ENCODE measurements at places on chromosomes 16 and 17.

DNA sequence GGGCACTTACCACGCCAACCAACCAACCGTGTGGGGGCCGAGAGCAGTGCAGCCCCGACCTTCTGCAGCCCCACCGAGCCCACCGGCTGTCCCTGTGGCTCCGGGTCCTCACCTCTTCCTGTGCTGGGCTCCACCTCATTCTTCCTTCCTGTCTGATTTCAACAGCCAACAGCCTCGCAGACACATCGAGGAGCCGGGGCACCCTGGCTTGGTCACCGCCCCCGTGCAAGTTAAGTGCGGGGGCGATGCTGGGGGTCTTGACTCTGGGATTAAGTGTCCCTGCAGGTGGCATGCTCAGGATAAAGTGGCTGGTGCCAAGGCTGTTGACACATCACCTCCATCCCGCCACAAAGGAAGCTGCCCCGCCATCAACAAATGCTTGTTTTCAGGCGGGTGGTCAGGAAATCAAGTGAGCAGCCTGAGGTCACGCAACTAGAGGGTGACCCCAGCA lies at the start of gene NLRC3:
Gene NLRC3 (minus strand): TSS at position 102 of the 451 bp plus-strand sequence. CDS start 12,367 bp downstream, outside the sequence.
- no peak for DNase-seq

DNA sequence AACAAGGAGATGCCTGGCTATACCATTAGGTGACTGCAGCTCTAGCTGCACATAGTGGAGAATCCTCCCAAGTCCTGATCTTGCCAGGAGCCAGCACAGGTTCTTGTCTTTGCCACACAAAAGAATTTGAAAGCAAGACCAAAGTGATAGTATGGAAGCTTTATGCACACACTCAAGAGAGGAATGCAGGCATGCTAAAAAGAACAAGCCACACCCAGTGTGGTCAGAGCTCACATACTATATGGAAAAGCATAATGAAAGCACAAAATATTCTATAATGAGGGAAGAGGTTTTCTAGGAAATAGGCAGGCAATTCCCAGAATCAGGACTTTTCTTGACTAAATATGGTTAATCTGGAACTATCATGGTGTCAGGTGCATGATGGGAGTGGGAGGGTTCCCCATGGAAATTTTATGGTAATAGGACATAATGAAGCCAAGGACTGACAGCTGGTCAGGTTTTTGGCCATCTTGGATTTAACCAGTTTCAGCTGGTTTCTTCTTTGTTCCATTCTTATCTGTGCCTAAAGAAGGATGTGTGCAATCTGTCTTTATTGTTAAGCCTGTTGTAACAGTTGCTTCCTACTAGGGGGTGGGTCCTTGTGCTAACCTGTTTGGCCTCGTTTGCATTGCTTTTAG lies 171.6 kb downstream of the ZNF18 start:
- no peak for DNase-seq

- no peak for DNase-seq
Observed at GRCh38 chr16:27720731-27721530, 171.0 kb downstream of the KATNIP start.

DNA sequence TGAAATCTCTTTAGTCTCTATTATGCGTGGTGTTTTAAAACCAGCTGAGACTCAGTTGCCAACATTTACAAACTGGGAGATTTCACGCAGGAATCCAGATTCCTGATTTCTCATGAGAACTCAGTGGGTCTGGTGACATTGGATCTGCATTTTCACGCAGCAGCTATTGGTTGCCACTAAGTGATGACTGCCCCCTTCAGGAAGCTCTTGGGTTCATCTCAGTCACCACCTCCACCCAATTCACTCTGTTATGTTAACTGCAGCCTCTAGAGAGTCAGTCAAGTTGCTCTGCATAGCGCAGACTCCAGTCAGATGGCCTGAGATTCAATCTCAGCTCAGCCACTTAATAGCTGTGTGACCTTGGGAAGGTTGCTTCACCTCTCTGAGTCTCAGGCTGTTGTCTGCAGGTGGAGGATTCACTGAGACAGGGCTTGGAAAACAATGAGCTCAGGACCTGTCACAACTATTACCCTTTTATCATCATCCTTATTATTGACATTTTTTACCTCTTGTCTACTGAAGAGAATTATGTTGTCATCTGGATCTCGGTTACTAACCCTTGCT lies 6.4 kb downstream of the SHISA9 start:
- no peak for DNase-seq

DNA sequence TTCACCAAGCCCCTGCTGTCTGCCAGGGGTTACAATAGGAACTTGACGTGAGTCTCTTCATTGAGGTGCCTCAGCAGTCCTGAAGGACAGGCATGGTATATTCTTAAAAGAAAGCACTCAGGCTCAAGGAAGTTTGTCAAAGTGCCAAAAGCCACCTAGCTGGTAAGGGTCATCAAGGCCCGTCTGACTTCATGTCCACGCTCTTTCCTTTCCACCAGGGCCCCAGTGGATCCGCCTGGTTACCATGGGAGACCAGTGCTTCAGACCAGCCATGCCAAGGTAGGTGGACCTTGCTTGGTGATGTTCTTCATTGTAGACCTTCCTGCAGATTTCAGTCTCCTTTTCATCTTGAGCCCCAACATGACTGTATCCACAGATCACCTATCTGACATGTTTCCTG lies 27.6 kb upstream of the CCL1 start:
- DNase-seq, result no peak

- no peak for DNase-seq
Observed at GRCh38 chr16:30983289-30983889, 1.6 kb upstream of the HSD3B7 start.

DNA sequence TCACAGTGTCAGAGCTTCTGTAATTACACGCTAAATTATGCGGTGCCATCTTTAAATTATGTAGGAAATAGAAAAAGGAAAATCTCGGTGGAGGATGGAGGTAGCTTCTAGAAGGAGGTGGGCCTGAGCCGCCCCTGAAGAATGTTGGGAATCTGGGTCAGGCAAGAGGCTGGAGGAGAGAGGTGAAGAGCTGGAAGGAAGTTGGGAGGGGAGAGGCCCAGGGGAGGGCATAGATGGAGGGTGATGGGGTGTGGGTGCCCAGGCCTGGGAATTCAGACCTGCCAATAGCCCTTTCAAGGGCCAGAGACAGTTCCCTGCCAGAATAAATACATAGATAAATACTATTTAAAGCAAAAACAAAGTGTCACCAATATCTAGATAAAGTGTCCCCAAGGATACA lies 415.0 kb upstream of the HSBP1 start:
- no peak for DNase-seq

DNA sequence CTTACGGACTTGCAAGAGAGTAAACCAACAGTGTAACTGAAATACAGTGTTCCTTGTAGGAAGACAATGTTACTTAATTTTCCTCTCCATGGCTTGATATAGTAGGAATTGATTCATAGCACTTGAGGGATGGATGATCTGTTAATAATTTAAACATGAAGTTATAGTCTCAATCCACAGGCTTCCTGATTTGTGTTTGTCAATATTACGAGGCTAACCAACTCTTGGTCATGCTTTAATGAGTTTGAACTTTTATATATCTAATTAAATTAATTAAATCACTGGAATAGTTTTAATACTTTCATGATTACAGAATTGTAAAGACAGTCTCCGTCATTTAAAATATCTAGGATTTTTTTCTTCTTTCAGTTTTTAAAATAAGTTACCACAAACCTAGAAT lies 112.0 kb upstream of the HAS3 start:
- DNase-seq, result no peak
